Stimulated activated CD4-positive, alpha-beta T cell treated with anti-CD3 and anti-CD28 coated beads, Interleukin-4, amount 100 ng/mL, for 24 hours (primary cell): ENCODE measurements at places on chromosomes 6 and 20.

DNA sequence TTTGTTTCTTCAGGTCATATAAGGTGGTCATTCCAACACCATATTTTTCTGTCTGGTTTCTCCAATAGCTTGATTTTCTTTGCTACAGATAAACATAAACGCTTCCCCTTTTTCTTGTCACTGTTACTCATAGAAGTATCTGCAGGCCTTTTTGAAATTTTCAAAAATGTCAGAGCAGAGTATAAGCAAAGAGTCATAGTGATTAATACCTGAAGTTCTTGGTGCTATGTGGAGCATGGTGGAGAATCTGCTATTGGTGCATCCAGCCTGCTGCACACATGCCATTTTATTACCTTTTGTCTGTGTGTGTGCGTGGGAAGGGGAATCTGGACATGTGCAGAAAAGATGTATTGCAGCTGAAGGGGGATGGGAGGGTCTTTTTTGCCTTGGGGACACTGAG lies 19.7 kb downstream of the STX11 start:
- DNase-seq, result no peak

DNA sequence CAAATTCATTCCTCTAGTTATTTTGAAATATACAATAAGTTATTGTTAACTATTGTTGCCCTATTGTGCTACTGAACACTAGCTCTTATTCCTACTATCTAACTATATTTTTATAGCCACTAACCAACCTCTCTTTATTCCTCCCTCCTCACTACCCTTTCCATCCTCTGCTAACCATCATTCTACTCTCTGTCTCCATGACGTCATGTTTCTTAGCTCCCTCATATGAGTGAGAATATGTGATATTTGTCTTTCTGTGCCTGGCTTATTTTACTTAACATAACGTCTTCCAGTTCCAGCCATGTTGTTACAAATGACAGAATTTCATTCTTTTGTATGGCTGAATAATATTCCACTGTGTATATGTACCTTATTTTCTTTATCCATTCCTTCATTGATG lies 95.3 kb downstream of the ATXN1 start:
- DNase-seq, result no peak

DNA sequence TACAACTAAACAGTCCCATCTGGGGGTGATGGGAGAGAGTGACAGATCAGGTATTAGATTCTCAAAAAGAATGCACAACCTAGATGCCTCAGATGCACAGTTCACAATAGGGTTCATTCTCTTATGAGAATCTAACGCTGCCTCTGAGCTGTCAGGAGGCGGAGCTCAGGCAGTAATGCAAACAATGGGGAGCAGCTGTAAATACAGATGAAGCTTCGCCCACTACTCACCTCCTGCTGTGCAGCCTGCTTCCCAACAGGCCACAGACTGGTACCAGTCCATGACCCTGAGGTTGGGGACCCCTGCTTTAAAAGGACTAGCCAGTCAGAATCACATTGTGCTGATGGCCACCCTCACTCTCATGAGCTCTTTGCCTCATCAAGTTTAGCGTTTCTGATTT lies 247.0 kb upstream of the KCNQ5 start:
- no peak for DNase-seq

- DNase-seq, result no peak
These were observed 25.3 kb downstream of the SNX5 start for GRCh38 chr20:17943343-17943742.

- DNase-seq, result peak; percentile 66
These were observed 49.5 kb downstream of the TRERF1 start for GRCh38 chr6:42402184-42402583.

GRCh38 chr6:124495665-124496190 lies 466.5 kb upstream of the RNF217 start:
- no peak for DNase-seq

- no peak for DNase-seq
These were observed 10.2 kb upstream of the DNAJC5 start for GRCh38 chr20:63884506-63885263.

DNA sequence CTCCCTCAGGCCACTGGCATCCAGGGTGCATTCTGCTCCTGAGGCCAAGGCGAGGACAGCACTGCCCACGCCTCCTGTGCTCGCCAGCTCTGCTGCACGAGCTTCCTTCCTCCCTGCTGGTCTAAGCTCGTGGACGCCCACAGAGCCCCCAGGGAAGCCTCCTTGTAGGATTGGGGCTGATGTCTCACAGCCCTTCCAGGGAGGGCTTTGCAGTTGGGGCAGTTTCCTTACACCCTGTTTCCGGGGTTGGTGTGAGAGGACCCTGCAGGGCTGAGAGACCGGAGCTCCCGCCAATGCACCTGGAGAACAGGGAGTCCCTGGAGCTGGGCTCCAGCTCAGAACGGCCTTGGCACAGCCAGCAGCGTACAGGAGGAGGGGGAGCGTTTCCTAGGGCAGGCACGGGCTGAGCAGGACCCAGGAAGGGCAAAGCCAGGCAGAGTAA lies 172.4 kb upstream of the PDE10A start:
- DNase-seq, result no peak

GRCh38 chr6:159716247-159717096 lies 10.8 kb upstream of the WTAP start:
- DNase-seq, result no peak

DNA sequence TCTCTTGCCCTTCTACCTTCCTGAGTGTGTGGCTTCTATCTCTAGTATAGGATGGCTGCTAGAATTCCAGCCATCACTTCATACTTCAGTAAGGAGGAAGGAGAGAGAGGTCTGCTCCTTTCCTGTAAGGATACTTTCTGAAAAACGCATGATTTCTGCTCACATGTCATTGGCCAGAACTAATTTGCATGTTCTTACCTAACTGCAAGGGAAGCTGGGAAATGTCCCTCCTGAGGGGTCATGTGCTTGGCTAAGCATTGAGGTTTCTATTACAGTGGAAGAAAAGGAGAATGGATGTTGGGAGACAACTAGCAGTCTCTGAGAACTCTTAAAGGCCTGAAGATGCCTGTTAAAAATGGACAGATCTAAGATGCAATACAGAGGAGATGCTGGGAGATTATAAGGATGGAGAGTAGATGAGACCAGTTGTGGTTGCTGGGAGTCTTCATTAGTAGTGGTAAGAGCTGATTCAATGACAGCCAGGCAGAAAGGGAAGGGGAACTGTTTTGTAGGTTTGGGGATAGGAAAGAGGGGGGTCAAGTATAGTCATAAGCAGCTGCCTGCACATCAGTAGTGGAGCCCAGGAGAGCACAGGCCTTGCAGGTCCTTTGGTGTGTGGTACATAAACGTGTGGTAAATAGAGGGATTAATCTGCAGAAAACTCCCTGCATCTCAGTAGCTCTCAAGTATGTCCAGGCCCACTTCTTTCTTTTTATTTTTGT lies 20.2 kb downstream of the CDS2 start:
- no peak for DNase-seq

GRCh38 chr6:168626046-168626602 lies 185.1 kb downstream of the SMOC2 start:
- no peak for DNase-seq

DNA sequence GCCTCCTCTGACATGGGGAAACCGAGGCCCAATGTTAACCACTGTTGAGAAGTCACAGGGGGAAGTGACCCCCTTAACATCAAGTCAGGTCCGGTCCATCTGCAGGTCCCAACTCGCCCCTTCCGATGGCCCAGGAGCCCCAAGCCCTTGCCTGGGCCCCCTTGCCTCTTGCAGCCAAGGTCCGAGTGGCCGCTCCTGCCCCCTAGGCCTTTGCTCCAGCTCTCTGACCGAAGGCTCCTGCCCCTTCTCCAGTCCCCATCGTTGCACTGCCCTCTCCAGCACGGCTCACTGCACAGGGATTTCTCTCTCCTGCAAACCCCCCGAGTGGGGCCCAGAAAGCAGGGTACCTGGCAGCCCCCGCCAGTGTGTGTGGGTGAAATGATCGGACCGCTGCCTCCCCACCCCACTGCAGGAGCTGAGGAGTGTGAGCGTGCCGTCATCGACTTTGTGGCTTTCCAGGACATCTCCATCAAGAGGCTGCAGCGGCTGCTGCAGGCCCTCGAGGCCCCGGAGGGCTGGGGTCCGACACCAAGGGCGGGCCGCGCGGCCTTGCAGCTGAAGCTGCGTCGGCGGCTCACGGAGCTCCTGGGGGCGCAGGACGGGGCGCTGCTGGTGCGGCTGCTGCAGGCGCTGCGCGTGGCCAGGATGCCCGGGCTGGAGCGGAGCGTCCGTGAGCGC lies 1.6 kb downstream of the TNFRSF6B start:
- DNase-seq, result no peak

DNA sequence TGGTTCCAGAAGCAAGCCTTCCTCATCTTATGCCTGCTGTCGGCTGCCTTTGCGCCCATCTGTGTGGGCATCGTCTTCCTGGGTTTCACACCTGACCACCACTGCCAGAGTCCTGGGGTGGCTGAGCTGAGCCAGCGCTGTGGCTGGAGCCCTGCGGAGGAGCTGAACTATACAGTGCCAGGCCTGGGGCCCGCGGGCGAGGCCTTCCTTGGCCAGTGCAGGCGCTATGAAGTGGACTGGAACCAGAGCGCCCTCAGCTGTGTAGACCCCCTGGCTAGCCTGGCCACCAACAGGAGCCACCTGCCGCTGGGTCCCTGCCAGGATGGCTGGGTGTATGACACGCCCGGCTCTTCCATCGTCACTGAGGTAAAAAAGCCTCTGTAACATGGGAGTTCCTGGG lies 366 bp downstream of the SLC22A1 start:
- DNase-seq, result no peak

GRCh38 chr6:35665573-35665972 lies 23.1 kb downstream of the FKBP5 start:
- DNase-seq, result no peak

DNA sequence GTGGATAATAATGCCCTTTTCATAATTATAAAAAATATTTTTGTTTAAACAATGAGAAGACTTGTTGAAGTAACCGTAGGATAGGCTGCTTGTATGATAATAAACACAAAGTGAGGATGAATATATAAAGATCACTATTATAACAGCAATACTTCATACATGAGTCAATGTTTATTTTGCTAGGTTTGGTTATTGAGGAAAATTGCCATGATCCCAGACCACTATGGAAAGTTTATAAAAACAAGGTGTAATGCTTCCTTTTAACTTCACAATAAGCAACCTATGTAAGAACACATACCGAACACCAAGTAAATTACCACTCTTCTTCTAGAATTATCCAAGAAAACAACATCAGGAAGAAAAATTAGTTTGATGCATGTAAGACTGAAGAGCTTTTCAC lies 495.3 kb upstream of the RNF217 start:
- DNase-seq, result no peak

DNA sequence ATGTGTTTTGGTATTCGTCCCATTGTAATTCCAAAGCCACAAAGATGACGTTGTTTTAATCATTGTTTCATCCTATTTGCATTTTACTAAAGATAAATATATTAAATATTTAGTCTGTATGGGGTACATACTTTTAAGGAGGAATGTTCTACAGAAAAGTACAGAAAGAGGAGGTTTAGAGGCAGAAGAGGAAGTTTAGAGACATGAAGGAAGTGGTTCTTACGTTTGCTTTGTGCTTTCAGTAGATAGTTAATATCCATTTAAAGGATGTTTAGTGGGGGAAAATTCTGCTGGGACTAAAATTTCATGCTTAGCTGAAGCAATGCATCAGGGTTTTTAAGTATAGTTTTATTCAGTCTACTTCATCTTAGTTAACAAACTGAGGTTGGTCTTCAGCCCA lies 116.6 kb downstream of the CRYBG1 start:
- no peak for DNase-seq

GRCh38 chr20:61795669-61796630 lies 269.7 kb downstream of the TAF4 start:
- no peak for DNase-seq

GRCh38 chr6:140076105-140076504 lies 701.7 kb upstream of the CITED2 start:
- DNase-seq, result no peak

- DNase-seq, result no peak
These were observed 1.2 kb upstream of the DLGAP4 start for GRCh38 chr20:36304786-36305495.

GRCh38 chr20:1900321-1900801 lies 5.2 kb downstream of the SIRPA start:
- no peak for DNase-seq

DNA sequence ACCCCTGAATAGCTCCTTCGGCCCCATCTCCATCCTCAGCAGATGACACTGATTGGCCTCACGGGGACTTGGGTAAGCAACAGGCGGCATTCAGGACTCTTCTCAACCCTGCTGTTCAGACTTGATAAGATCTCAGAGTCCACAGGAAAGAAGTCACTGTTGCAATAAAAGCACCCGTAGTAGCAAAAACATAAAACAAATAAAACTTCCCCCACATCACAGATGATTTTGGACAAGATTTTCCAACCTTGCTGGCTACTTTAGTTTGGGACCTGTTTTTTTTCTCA lies 17.1 kb upstream of the C20orf144 start:
- no peak for DNase-seq

DNA sequence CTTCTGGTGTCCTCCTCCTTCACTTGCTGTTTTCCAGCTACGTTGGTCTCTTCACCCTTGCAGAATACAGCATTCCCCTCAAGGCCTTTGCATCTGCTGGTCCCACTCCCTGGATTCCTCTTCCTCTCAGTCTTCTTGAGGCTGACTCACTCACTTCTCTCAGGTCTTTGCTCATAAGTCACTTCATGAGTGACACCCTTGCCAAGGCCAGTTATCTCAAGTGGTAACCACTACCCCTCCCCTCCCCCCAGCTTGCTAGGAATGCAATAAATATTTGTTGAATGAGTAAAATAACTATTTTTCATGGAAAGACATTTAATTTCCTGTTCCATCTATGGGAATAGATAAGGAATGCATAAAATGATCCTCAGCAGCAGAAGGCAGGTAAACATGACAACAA lies 131.7 kb downstream of the PLCB4 start:
- DNase-seq, result no peak

- no peak for DNase-seq
These were observed 32.1 kb upstream of the RIN2 start for GRCh38 chr20:19725814-19726525.

GRCh38 chr6:137522831-137523230 lies 28.6 kb upstream of the OLIG3 start:
- no peak for DNase-seq

DNA sequence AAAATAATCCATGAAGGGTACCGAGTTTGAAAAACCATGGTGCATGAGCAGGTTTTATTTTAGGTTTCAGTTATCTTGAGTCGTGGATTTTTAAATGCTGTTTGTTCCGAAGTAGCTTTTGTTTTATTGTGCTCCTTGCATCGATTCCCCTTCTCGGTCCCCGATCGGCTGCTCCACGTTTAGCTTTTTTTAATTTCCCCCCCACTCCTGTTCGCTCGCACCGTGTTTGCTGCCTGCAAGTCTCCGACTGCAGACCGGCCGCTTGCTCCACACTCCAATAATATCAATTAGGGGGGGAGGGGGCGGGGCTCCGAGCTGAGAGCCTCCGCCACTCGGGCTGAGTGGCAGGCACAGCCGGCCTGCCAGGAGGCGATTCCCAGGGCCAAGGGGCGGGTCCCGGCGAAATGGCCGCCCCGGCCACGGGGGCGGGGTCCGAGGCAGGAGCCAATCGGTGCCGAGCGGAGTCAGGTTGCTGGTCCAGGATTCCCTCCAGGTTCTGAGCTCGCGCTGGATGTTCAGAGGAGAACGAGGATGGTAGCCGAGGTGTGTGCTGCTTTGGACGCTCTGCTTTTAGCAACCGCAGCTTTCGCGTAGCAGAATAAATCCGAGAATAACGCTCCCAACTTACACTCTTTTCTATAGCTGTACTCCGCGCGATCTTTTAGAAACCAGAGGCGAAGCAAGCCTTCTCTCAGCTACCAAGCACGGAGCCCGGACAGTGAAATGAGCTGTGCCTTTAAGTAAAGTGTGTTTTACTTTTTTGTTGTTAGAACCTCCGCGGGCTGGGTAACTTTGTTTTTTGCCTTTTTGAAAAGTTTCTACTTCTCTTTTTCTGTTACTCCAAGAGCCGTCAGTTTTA lies at the start of gene EPHA7:
EPHA7 (minus strand) TSS at position 256 of the 859 bp plus-strand sequence; CDS start at position 38, 218 bp downstream.
- peak; percentile 27 for DNase-seq
